ENCODE measurements at places on chromosomes 4 and X.

DNA sequence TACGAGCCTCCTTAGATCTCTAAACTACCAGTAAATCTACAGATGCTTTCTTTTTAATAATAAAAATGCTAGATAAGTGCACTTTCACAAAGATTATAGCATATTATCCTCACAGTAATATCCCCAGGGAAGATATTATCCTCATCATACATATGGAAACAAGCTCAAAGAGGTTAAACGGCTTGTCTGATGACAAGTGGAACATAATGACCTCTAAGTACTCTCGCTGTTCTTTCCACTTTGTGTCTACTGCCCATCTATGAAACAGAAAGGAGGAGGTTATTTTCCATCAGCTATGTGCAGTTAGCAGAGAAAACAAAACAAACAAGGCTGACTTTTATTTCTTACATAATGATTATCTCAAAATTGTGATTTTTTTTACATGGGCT lies 42.8 kb upstream of the PRDM8 start:
- no peak for DNase-seq

GRCh38 chr4:45776146-45776545 lies 347.7 kb downstream of the GABRG1 start:
- DNase-seq = no peak

GRCh38 chr4:62015043-62015739 lies 815.1 kb downstream of the ADGRL3 start:
- no peak for DNase-seq

GRCh38 chr4:111986095-111986494 lies 159.2 kb upstream of the FAM241A start:
- no peak for DNase-seq

GRCh38 chrX:97070346-97070745 lies 186.6 kb downstream of the RPA4 start:
- peak; percentile 4 for DNase-seq

- no peak for DNase-seq
These were observed 122.4 kb upstream of the DCLK2 start for GRCh38 chr4:149955780-149956390.

DNA sequence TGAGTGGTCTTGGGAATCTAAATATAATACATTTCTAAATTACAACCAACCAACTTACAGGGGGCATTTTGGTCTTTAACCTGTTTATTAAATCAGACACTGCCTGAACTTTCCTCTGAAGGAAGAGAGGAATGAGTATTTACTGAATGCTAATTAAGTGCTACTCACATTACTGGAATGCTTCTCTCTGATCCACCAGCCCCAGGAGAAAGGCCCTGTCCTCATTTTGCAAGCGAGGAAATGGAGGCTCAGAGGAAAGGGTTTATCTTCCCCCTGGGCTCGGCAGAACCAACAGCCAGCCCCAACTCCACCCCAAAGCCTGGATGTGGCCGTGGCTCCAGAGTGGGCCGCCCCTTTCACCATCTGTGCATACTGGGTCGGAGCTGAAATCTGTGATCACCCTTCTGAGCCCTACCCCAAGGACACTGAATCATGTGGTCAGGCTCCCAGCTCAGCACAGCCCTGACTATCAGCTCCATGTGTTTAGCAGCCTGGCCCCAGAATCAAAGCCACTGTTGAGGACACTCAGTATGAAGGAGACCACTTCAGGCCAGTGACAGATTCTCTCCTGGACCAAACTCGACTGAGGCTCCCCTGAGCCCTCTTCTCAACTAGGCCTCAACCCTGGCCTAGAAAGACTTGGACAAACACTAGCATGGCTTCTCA lies 56.7 kb upstream of the ENPP6 start:
- DNase-seq = no peak

DNA sequence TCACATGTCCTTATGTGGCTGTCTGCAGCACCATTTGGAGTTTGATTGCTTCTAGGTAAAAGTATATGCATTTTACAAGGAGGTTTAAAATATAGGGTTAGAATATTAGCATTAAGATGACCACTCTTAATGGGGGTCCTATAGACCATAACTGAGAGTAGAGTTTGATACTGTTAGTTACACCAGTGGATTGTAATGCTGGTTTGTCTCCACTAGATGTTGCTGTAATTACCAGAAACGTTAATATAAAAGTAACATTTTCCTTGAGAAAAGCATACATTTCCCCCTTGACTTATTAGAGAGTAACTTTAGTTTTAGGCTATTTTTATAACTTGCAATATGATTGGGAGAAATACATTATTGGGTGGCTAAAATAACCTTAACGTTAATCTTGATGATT lies 93.0 kb downstream of the ZXDA start:
- no peak for DNase-seq

GRCh38 chrX:103607364-103608305 lies at the start of gene TCEAL3:
Gene TCEAL3 (plus strand): TSS chrX:103607963. CDS start chrX:103609065, 1,102 bp downstream.
- DNase-seq = no peak

DNA sequence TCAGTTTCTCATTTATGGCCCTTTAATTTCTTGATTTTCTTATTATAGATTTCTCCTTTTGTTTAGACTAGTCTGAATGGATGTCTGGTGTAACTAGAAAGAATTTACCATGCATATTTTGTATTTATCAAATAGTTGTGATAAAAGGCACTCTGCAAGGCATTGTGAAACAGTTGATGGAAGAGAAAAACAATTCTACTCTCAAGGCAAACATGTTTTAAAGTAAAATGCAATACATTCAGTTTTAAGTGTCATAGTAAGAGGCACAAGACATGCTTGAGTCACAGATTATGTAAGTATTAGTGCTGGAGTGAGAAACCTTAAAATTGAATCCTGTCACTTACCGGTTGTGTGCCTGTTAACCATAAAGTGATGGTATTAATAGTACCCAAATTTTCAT lies 283.3 kb upstream of the DKK2 start:
- no peak for DNase-seq

DNA sequence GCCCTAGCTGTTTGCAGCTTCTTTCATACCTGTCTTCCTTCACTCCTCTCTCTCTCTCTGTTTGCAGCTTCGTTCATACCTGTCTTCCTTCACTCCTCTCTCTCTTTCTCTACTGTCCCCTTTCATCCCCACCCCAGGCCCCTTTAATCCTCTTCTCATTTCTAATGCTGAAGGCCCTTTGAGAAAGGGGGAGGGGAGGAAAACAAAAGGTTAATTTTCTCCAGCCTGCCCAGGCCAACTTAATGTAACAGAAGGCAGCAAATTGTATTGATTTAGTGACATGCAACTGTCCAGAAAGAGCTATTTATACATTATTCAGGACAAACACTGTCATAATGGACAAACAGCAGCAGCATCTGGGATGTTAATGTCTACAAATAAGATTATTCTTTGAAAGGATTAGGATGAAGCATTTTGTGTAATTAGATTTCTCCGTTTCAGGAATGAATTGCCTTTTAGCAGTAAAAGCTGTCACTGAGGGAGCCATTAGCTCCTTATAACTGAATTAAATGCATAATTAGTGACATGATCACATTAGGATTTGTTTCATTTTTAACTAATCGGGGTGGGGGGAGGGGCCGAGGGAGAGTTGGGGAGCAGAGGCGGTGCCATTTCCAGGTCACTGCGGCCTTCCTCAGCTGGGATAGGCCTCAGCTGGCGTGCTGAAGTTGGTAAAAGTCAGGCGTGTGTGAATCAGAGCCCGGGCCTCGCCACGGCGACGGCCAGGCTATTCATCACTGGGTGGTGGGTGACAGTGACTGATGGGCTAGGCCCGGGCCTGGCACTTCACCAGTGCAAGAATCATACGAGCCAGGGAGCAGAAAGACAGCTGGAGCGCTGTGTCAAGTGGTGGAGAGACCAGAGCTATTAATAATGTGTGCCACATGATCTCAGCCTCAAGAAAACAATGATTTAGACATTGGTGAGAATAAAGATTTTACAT lies 174.5 kb downstream of the NKX6-1 start:
- no peak for DNase-seq

DNA sequence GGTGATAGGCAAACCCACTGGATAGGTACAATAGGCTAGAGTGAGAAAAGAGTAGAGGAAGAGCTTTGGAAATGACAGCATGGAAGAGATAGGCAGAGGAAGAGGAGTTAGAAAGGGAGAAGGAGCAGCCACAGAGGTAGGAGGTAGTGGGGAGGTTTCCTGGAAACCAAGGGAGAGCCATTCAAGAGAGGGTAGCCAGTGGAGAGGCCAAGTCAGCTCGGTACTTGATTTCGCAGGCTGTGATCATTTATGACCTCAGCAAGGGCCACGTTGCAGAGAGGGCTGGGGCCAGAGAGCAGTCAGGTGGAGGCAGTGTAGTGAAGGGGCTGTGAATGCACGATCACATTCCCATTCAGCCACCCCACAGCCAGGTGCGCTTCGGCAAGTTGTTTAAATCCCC lies 76.0 kb downstream of the TMEM131L start:
- no peak for DNase-seq

DNA sequence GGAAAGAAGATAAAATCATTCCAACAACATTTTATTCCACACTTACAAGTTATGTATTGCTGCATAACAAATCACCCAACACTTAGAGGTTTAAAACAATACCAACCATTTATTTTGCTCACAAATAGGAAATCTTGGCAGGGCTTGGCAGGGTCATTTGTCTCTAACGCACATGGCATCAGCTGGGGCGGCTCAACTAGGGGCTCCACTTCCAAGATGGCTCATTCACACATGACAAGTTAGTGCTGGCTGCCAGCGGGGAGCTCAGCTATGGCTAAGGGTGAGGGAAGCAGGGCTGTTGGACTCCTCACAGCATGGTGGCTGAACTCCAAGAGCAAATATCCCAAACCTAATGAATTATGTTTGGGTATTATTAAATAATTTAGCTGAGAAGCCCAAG lies 377.0 kb downstream of the ZNF674 start:
- DNase-seq = no peak

GRCh38 chr4:69658133-69658532 lies 5.1 kb upstream of the UGT2A1 start:
- no peak for DNase-seq

- no peak for DNase-seq
These were observed 297.0 kb upstream of the PUDP start for GRCh38 chrX:7444967-7445366.

DNA sequence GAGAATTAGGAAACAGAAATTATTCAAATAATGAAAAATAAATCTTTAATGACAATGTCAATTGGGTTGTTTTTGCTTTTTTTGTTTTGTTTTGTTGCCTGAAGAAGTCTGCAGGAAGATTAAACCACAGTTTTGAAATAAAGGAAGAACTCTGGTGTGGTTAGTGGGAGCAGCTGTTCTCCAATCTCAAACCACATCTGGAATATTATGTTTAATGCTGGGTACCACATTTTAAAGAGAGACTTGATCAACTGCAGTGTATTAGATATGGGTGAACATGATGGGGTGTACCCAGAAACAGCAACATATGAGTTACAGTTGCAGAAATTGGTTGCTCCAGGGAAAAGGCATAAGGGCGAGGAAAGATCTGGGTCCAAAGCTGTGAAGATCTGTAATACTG lies 171.2 kb upstream of the RPL34 start:
- DNase-seq = no peak

GRCh38 chrX:97096385-97096784 lies 212.7 kb downstream of the RPA4 start:
- DNase-seq = no peak

DNA sequence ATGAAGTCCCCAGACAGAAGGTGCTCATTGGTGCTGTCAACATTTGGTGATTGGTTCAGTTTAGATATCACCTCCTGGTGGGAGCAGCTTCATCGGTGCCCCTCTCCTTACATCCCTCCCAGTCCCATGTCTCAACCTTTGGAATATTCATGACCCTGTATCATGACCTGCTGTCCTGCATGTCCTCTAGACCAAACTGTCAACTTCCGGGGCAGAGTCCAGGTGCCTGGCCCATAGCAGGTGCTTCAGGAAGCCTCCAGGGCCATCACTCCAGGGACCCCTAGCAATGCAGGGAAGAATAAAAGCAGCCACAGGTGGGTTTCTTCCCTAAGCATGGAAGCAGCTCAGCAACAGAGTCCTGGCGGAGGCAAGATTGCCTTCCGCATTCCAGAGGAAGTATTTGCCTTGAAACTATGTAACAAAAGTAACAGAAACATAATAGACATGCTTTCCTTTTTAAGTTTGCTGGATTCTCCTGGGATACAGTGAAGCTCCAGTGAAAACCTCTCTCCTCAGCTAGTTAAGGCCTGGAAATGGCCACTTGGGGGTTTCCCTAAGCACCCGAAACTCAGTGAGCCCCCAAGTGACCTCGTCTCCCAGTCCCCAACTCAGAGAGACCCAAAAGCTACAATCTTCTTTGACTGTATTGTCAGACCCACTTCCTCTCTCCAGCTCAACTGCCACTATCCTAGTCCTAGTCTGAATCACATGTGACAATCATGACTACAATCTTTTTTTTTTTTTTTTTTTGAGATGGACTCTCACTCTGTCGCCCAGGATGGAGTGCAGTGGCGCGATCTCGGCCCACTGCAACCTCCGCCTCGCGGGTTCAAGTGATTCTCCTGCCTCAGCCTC lies 1.3 kb upstream of the ATP6AP1 start:
- no peak for DNase-seq

DNA sequence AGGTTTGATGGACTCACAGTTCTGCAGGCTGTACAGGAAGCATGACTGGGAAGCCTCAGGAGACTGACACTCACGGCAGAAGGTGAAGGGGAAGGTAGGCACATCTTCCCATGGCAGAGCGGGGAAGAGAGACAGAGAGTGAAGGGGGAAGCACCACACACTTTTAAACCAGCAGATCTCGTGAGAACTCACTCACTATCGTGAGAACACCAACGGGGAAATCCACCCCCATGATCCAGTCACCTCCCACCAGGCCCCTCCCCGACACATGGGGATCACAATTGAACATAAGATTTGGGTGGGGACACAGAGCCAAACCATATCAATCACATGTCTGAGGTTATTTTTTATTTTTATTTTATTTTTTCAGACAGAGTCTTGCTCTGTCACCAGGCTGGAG lies 4.9 kb upstream of the NAT8L start:
- no peak for DNase-seq

DNA sequence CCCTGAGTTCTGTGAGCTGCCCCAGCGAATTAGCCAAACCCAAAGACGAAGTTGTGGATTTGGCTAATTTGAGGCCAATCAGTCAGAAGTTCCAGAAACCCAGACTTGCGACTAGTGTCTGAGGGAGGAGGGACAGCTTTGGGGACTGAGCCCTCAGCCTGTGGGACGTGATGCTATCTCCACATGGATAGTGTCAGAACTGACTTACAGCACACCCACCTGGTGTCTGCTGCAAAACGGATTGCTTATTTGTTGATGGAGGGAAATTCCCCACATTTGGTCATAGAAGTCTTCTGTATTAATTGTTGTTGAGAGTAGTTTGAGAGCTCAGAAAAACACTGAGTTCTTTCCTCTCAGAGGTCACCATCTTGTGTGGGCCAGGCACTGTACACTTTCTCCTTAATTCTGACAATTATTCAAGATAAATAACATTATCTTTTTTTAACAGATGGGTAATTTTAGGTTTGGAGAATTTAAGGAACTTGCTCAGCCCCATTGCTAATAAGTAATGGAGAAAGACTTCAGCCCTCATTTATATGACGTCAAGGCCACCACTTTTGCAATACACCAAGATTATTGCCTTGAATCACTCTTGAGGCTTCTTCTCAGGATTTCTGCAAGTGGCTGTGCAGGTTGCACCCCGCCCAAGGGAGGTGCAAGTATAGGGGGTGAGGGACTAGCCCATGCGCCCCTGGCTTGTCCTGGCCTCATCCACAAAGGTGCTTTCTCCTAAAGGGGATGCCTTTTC lies 16.7 kb downstream of the CLRN2 start:
- no peak for DNase-seq
